ENCODE measurements at places on chromosomes 12 and 14. TPM values are rescaled to one million over a fixed set of nuclear protein-coding genes. Genes with fewer than 3 reads are reported as not detected.

TBX5 gene
- total RNA-seq = not detected

TMEM233 gene
- total RNA-seq = not detected

KLRB1 gene
- total RNA-seq = not detected

TRMT61A gene
- total RNA-seq = 9.2 TPM

TSPAN19 gene
- not detected for total RNA-seq

GPX2 gene
- total RNA-seq = not detected

TMEM119 gene
- 164 TPM for total RNA-seq

Measured in fibroblast of the aortic adventitia (primary cell).